ENCODE measurements at places on chromosomes 12 and 14. TPM values are rescaled to one million over a fixed set of nuclear protein-coding genes. Genes with fewer than 3 reads are reported as not detected.

The CLEC7A gene
- not detected for total RNA-seq

The TMEM63C gene
- 4.6 TPM for total RNA-seq

The CRADD gene
- total RNA-seq = 15.6 TPM

The TNS2 gene
- total RNA-seq = 43.0 TPM

The LRP6 gene
- 37.3 TPM for total RNA-seq

- H3K36me3 ChIP-seq = no peaks in the 10 kb centered on the region
- H3K4me1 ChIP-seq = no peaks in the 10 kb centered on the region
- no peak for DNase-seq
- no peak overlapping the region for H3K4me3 ChIP-seq
- H3K27me3 ChIP-seq = no peaks in the 10 kb centered on the region
Observed at GRCh38 chr12:2456813-2457186, 338.0 kb upstream of the FKBP4 start.

GRCh38 chr14:97350415-97350814 lies 553.2 kb downstream of the VRK1 start:
- no peaks in the 10 kb centered on the region for H3K36me3 ChIP-seq
- no peaks in the 10 kb centered on the region for H3K27me3 ChIP-seq
- no peak overlapping the region for H3K4me3 ChIP-seq
- no peak for DNase-seq
- peak overlapping the region; percentile 61 for H3K27ac ChIP-seq
- peaks cover 15% of the 10 kb centered on the region for H3K4me1 ChIP-seq

DNA sequence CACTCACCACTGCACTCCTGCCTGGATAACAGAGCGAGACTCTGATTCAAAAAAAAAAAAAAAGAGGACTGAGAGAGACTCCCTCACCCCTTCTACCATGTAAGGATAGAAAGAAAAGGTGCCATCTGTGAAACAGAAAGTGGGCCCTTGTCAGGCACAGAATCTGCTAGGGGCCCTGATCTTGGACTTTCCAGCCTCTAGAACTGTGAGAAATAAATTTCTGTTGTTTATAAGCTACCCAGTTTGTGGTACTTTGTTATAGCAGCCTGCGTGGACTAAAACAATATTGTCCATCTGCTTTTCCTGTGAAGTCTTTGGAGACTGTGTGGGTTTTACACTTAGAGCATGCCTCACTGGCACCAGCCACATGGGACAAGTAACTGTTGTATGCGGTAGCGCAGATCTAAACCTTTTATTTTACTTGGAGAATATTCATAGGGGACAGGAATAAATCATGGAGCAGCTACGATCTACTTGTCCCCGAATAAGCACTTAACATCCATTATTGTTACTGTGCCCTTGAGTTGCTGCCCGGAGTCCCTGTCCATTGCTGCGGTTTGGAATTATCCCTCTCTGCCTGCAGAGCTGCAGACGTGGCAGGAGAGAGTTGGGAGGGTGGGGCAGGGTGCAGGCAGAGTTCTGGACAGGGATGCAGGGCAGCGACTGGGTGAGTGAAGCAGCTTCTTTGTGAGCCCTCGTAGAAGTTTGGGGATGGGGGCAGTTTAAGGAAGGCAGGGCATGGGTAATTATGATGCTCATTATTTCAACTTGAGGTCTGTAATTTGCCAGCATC lies 52.4 kb upstream of the STON2 start:
- H3K27me3 ChIP-seq = peaks cover 12% of the 10 kb centered on the region
- no peaks in the 10 kb centered on the region for H3K36me3 ChIP-seq
- H3K4me1 ChIP-seq = peaks cover 23% of the 10 kb centered on the region
- DNase-seq = no peak

GRCh38 chr14:52402812-52403526 lies 88.9 kb downstream of the PTGER2 start:
- DNase-seq = peak; percentile 18
- H3K4me1 ChIP-seq = no peaks in the 10 kb centered on the region
- no peak overlapping the region for H3K27ac ChIP-seq
- no peaks in the 10 kb centered on the region for H3K36me3 ChIP-seq
- H3K27me3 ChIP-seq = no peaks in the 10 kb centered on the region
- no peak overlapping the region for H3K4me3 ChIP-seq

DNA sequence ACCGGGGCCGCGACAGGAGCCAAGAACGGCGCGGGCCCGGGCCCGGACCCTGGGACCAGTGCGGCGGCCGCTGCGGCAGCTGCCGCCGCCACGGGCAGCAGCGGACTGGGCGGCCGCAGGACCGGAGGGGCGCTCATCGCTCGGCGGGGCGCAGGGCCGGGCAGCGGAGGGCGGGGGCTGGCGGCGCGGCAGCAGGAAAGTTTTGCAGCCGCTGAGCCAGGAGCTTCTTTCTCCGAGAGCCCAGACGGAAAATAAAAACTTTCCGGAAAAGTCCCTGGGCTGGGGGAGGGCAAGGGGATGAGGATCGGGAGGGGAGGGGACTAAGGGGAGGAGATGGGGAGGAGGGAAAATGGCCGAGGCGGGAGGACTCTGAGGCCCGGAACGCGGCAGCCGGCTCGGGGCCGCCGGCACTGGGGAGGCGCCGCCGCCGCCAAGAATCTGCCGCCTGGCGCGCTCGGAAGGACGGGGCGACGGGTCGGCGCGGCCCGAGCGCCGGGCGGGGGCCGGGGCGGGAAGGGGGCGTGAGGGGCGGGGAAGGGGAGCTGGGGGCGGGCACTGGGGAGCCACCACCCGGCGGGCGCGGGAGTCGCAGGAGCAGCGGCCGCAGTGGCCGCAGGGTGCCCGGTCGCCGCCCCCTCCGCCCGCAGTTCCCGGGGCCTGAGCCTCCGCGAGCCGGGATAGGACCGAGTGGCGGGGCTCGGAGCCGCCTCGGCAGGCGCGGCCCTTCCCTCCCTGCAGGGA lies at the start of gene PRKD1:
PRKD1 (minus strand) TSS at position 472 of the 741 bp plus-strand sequence.
- H3K27me3 ChIP-seq = no peaks in the 10 kb centered on the region
- DNase-seq = peak; percentile 65
- H3K4me3 ChIP-seq = peak within 1 kb of the TSS; percentile 94

DNA sequence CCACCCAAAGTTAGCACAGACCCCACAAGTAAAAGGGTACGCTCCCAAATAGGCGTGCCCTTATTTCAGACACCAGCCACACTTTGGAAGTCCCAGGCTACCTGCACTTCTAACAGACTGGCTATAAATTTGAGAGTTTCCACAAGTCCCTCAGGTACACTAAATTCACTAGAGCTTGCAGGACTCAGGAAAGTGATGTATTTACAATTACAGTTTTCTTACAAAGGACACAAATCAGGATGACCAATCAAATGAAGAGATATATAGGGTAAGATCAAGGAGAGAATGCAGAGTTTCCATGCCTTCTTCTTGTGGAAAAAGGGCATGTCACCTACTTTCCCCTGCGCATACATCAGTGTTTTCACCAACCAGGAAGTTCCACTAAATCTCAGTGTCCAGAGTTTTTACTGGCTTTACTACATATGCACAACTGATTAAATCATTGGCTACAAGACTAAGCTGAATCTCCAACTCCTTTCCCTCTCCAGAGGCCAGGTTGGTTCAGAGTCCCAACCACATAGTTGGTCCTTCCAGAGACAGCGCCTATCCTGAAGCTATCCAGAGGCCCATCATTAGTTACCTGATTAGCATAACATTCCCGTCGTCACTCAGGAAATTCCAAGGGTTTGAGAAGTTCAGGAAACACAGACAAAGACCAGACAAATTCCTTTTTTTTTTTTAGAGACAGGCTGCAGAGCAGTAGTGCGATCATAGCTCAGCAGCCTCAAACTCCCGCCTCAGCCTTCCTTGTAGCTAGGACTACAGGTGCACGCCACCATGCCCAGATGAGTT lies 84.2 kb downstream of the DENND5B start:
- H3K4me1 ChIP-seq = no peaks in the 10 kb centered on the region
- no peaks in the 10 kb centered on the region for H3K36me3 ChIP-seq
- no peak for DNase-seq
- no peak overlapping the region for H3K27ac ChIP-seq
- H3K4me3 ChIP-seq = no peak overlapping the region

DNA sequence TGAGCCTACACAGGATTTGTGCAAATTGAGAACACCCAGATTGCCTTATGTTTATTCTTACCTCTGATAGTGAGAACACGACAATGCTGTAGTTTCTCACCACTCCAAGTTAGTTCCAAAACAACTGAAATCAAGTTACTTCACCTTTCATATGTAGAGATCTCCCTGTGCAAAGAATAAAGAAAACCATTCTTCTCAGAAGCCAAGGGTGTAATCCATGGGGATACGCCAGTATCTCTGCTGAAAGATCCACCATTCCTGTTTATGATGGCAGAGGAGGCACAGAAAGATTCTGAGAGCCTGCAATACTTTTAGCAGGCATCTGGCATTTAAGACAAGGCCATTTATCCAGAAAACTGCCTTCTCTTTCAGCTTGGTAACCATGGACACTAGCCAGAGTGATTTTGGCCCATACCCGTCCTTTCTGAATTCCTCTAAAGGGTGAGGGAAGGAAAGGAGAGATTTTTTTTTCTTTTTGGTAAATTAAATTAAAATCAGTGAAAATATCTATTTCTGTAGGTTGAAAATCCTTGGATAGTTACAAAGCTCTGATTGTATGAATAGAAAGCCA lies 355.4 kb upstream of the FAR2 start:
- H3K36me3 ChIP-seq = no peaks in the 10 kb centered on the region
- H3K4me1 ChIP-seq = no peaks in the 10 kb centered on the region
- no peak overlapping the region for H3K4me3 ChIP-seq
- H3K27me3 ChIP-seq = no peaks in the 10 kb centered on the region
- no peak overlapping the region for H3K27ac ChIP-seq
- no peak for DNase-seq

DNA sequence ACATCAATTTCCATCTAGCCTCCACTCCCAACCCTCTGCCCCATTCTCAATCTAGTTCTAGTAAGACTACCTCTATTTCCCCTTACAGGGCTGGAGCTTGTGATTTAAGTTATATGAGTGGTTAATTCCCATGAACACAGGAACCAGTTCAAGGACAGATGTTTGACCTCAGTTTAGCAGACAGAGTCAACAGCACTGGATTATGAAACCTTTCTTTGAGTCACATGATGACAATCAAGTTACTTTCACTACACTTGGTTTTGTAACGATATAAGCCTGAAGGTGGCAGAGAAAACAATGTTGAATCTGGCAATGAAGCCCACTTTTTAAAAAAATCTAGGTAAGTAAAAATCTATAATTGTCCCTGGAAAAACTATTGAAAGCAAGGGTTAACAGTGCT lies 1646.2 kb upstream of the FLRT2 start:
- H3K4me3 ChIP-seq = no peak overlapping the region
- no peaks in the 10 kb centered on the region for H3K36me3 ChIP-seq
- DNase-seq = no peak
- H3K27ac ChIP-seq = no peak overlapping the region
- H3K27me3 ChIP-seq = no peaks in the 10 kb centered on the region

- peak overlapping the region; percentile 47 for H3K27ac ChIP-seq
- no peaks in the 10 kb centered on the region for H3K27me3 ChIP-seq
- no peaks in the 10 kb centered on the region for H3K36me3 ChIP-seq
- H3K4me1 ChIP-seq = peaks cover 20% of the 10 kb centered on the region
- no peak for DNase-seq
- H3K4me3 ChIP-seq = no peak overlapping the region
Observed at GRCh38 chr12:94689002-94689645, 38.8 kb upstream of the TMCC3 start.

GRCh38 chr12:116384691-116385485 lies 107.4 kb upstream of the MED13L start:
- H3K27ac ChIP-seq = no peak overlapping the region
- H3K27me3 ChIP-seq = no peaks in the 10 kb centered on the region
- no peaks in the 10 kb centered on the region for H3K36me3 ChIP-seq
- peaks cover 42% of the 10 kb centered on the region for H3K4me1 ChIP-seq
- H3K4me3 ChIP-seq = no peak overlapping the region

DNA sequence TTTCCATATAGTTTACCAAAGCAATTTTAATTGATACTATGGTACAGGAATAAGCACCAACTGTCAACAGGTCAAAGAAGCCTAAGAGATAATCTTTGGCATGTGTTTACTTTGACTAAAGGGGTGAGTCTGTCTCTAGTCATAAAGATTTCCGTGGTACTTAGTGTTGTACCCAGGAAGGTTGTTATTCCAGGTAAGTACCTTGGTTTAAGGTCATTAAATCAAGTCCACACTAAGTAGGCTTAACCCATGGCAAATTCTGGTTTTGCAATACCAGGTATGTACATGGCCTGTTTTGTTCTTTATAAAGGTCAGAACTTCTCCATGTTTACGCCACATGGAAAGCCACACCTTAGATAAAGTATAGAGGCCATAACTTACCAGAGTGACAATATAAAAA lies 10.0 kb downstream of the MAX start:
- no peak overlapping the region for H3K4me3 ChIP-seq
- no peak for DNase-seq
- H3K36me3 ChIP-seq = peaks cover 69% of the 10 kb centered on the region
- H3K27ac ChIP-seq = no peak overlapping the region

DNA sequence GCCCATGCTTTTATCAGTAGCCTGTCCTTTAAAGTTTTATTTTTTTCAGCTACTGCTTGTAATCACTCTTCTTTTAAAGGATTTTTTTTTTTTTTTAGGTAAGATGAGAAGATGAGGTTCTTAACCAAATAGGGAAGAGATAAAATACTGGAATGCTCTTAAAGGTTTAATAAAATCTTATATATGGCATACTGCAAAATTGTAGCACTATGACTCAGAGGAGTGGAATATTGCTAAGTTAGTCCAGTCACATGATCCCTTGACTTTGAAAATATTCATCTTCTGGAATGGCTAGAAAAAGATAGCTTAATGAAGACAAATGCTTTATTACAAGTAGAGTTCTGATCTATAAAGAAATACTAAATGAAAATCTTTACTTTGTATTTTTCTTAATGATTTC lies 116.6 kb downstream of the NAV3 start:
- no peaks in the 10 kb centered on the region for H3K27me3 ChIP-seq
- H3K4me1 ChIP-seq = no peaks in the 10 kb centered on the region
- no peak overlapping the region for H3K4me3 ChIP-seq

DNA sequence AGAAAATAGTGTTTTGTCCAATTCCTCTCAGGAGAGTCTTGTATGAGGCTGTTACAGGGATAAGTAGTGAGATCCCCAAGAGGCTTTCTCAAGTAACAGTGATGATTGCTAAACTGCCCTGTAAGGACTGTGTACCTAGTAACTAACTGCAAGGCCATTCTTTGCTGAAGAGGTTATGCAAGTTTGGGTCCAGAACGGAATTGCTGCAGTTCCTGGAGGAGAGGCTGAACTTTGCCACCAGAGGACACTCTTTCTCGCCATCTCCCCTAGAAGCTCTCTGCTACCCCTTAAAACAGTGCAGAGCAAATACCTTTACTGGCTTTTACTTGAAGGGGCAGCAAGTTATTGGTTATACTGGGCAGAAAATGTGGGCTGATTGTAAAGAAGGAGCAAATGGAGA lies 180.0 kb downstream of the RBM19 start:
- H3K4me1 ChIP-seq = no peaks in the 10 kb centered on the region
- no peak for DNase-seq
- no peak overlapping the region for H3K4me3 ChIP-seq
- no peak overlapping the region for H3K27ac ChIP-seq
- H3K27me3 ChIP-seq = peaks cover 55% of the 10 kb centered on the region

- H3K27ac ChIP-seq = no peak overlapping the region
- no peaks in the 10 kb centered on the region for H3K27me3 ChIP-seq
- no peaks in the 10 kb centered on the region for H3K4me1 ChIP-seq
- no peak overlapping the region for H3K4me3 ChIP-seq
- peaks cover 4% of the 10 kb centered on the region for H3K36me3 ChIP-seq
Observed at GRCh38 chr12:70520847-70521246, 116.4 kb downstream of the PTPRB start.
